ENCODE measurements at places on chromosomes 3 and 15.

GRCh38 chr3:14523792-14524191 lies 16.4 kb downstream of the GRIP2 start:
- DNase-seq, result no peak

DNA sequence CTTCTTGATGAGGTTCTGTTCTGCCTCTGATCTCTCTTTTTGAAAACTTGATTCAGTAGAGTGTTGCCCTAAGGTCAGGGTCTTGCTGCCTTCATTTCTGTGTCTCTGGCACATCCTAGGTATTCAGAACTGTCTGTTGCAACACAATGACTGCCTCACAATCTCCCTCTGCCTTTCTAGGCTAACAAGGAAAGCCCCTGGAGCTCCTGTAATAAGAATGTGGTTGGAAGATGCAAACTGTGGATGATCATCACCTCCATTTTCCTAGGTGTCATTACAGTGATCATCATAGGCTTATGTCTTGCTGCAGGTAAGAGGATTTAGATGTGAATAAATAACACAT lies 7.0 kb downstream of the C3orf52 start:
- no peak for DNase-seq

- DNase-seq, result no peak
Observed at GRCh38 chr15:39884351-39884750, 35.7 kb downstream of the GPR176 start.

GRCh38 chr15:75864213-75865059 lies 21.2 kb downstream of the UBE2Q2 start:
- DNase-seq, result no peak

DNA sequence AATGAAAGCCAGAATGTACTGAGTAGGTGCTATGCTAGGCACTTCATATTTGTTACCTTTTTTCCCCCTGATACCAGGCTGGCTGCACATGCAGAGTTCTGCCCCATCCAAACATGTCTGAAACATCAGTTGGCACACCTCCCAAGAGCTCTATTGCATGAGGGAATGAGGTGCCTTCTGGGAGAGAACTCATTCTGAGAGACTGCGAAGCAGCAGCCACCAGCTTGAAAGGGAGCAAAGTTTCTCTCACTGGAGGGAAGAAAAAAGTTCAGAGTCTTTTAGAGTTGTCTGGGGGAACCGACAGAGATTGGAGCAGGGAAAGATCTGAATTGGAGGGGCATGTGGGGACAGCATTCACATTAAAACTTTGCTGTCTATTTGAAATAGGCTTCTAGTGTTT lies 84.1 kb downstream of the AGBL1 start:
- DNase-seq, result no peak
